Stimulated activated CD8-positive, alpha-beta memory T cell treated with anti-CD3 and anti-CD28 coated beads, Interleukin-7, amount 100 ng/mL, for 1 hour (primary cell): ENCODE measurements at places on chromosomes 1 and 21.

DNA sequence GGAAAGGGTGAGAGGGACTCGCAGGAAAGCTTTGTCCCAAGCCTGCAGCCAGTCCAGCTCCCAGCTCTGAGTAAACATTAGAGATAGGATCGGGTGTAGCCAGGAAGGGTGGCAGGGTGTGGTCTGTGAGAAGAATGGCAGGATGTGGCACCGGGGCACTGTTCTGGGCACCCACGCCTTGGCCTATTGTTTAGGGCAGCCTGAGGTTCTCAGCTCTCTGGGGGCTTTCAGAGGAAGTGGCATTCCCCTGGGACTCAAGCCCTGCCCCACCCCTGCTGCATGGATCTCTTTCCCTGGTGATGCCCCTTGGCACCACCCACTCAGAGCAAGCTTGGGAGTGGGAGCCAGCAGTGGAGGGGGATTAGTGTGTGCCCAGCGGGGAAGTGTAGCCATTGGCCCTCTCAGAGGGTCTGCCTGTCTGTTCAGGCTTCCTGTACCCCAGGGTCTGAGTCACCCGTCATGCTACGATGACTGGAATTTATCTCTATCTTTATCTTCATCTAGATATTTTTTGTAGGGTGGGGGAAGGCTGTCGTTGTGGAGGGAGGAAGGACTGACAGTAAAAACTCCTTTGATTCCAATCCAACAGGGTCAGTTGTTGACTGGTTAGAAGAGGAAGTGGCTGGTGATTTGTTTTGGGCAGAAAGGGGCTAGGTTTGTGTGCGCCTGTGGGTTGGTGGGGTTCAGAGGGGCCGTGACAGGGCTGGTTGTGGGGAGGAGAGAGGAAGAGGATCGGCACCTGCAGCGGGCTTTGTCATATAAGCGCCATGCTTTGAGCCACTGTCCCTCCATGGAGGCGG is 31.6 kb downstream of the SOX13 start:
- DNase-seq: no peak

DNA sequence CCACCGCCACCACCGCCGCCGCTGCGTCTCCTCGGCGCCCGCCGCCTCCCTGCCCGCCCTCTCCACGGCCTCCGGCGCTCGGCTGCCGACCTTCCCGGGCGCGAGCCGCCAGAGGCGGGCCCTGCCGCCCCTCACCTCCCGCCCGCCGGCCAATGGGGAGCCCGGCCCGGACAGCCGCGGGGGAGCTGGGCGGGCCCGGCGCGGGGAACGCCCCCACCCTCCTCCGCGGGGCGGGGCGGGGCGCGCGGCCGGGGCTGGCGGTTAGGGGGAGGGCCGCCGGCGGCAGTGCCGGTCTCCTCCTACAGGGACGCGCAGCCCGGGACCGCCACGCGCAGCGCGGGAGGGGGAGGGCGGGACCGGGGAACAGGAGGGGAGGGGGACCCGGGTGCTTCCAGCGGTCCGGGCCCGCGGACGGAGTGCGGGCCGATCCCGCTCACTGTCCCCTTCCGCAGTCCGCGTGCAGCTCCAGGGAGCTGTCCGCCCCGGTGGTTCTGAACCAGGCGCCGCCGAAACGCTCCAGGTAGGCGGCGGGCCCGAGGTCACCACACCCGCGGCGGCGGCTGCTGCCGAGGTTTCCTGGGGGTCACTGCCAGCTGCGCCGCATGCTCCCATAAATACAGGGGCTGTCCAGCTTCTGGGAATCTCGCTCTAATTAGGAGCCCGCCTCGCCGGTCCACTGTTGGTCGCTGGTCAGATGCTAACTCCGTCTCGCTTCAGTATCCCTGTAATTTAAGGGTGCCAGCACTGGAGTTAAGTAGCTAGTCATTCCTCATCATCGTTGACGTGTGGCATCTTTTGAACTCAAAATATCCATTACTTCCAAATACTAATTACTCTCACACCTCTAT is at the start of gene PGBD5:
PGBD5 (minus strand) TSS at position 87 of the 848 bp plus-strand sequence. CDS start 404 bp downstream, outside the sequence.
- no peak for DNase-seq

DNA sequence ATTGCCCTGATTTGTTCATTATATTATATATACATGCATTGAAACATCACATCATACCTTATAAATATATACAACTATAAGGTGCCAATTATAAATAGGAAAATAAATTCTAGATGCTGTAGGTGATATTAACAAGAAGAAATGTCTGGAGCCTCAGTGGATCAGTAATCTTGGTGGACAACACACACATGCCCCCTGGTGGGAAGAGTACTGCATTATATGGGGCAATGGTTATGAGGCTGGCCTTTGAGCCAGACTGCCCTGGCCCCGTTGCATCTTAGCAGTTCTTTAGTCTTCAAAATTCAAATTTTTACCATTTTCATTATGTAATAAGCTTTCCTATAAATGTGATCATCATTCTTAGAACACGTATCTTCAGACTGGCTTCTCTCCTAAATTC is 335.0 kb upstream of the GREM2 start:
- no peak for DNase-seq

GRCh38 chr1:94940738-94941137 is 13.8 kb upstream of the CNN3 start:
- no peak for DNase-seq

DNA sequence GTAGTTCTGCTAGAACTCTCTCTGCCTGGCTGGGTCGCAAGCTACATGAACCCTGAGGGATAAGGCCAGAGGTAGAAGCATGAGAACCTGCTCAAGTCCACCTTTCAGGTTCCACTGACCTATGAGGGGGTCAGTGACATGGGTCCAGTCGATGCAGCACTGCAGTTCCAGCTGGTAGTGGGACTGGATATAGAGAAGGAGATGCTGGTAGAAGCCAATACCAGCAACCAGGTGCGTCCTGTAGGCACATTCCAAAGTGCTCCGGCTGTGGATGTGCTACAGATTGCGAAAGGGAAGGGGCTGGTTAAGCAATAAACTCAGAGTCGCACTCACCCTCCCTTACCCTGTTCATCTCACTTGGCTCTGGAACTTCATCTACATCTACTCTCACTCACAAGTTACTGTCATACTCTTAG is 5.7 kb downstream of the SMG5 start:
- DNase-seq: no peak

GRCh38 chr1:220438741-220439140 is 89.2 kb upstream of the MARK1 start:
- no peak for DNase-seq

DNA sequence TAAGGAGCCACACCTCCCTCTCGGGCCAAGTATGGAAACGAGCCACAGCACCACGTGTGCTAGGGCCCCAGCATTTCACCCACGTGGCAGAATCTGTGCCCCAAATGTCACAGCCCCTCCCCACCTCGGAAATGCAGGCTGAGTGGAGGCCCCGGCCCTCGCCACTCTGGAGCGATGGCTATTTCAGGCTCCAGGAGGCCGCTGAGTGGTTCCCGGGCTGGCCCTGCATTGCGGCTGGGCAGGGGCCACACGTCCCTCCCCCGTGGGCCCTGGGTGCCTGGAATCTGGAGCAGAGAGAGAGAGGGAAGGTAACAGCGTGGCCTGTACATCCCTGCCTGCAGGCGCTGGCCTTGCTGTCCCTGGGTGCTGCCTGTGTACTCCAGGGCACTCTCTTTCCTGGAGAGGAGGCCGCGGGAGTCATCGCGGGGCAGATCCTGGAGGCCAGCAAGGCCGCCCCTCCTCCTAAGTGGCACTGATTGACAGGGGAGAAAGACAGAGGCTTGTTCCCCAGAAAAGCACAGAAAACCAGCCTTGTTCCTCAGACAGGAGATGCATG is 68.0 kb upstream of the TRAPPC10 start:
- DNase-seq: no peak

GRCh38 chr21:17492415-17493168 is 20.3 kb upstream of the CXADR start:
- DNase-seq: no peak

DNA sequence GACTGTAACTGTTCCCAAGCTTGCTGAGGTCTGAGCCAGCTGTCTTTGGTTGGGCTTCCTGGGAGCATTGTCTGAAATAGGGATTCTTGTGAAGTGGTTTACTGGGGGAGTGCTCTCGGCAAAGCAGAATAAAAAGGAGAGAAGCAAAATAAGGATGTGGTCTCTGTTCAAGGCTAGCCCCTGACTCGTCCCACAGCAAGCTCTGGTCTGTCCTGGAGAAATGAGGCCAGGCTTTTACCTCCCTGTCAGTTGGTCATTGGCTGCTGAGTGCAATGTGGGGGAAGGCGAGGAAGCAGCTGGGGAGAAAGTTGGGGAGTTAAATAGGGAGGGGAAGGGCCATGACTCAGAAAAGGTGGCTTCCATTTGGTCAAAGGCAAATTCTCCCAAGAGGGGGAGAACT is 303.9 kb upstream of the DUSP10 start:
- no peak for DNase-seq

DNA sequence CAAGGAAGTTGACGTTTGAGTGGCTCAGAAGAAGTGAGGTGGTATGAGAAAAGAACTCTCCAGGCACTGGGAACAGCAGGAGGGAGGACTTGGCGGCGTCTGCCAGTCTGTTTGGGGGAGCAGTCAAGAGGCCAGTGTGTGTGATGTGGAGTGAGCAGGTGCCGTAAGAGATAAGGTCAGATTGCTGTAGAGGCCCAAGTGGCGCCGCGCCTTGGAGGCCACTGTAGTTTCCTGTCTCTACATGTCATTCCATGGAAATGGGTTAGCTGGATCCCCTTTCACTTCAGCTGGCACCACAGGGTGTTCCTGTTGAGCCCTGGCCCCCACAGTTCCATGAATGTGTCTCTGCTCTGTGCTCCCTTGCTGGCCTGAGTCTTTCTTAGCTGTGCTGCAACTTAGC is 35.5 kb upstream of the PTPRF start:
- DNase-seq: no peak

GRCh38 chr1:66468722-66469121 is 65.2 kb upstream of the SGIP1 start:
- no peak for DNase-seq

GRCh38 chr1:200874694-200875093 is 1.9 kb downstream of the GPR25 start:
- no peak for DNase-seq

- DNase-seq: no peak
Observed at GRCh38 chr1:7962636-7963377, 1.3 kb downstream of the PARK7 start.

DNA sequence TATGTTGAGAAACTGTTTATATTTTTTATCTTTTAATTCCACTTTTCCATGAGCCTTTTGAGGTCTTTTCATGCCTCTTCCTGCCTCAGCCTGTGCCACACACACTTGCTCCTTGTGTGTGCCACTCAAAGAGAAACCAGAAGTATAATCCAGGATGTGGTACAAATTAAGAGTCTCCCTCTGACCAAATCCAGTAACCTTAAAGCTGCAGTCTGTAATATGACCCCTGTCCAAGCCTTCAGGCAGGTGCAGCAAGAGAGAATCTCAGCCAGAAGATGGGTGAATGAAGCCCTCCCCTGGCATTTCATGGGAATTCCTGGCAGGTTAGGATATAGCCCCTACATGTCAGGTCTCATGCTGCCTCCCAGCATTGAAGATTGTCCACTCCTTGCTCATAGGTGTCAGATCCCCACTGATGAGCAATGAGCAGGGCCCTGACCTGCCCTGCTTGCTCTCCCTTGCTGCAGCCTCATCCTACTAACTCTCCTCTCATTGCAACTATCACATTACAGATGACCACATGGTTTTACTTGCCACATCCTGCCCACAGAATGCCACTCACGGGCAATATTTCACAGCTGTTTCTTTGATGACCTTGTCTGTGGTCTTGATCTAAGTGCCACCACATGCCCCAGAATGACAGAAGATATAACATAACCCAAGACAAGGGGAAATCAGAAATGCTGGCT is 169.3 kb downstream of the SEC16B start:
- no peak for DNase-seq

DNA sequence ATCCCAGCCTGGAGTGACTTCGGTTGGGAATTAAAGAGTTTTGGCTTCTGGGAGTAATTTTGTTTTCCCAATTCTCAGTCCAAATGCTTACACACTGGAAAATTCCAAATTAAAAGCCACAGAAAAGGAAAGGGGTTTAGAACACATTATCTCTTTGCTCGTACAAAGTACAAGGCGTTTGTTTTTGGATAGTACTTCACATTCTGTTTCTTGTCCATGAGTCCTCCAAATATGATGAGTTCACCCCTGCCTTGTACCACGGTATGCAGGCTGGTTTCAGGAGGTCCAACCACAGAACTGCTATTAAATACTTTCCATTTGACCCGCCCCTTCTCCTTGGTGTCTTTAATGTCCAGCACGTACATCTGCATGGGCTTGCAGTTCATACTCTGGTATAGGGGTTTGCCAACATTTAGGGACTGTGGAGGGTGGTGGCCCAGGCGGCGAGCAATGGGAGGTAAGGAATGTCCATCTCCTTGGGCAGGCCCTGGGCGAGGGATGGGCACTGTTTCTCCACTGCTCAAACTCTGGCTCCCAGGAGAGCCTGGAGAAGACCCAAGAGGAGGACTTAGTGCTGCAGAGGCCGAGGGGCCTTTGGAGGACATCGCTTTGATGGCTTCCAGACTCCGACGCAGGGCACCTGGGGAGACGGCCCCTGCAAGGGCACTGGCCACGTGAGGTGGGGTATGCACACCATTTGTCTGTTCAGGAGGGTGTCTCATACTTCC is 13.7 kb upstream of the CPLANE2 start:
- DNase-seq: no peak

- no peak for DNase-seq
Observed at GRCh38 chr1:81582467-81582986, 218.2 kb upstream of the ADGRL2 start.

DNA sequence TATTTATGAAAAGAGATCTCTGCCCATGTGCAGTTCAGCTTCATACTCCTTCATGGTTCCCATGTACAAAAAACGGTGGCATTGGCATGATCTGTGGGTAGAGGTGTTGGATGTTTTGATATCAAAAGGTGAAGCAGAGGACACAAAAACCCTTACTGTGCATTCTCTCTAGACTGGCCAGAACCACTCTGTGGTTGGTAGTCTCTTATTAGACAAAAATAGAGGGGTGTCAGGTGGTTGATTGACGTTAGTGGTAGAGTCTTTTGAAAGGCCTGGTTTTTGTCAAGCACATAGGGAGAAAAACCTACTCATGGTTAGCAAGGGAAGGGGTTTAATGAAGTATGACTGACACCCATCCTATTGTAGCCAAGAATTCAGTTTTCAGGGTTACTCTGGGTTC is 400.0 kb upstream of the TMPRSS15 start:
- no peak for DNase-seq

GRCh38 chr1:160400223-160400645 is at the start of gene VANGL2:
VANGL2 (plus strand) TSS chr1:160400564; CDS start chr1:160415838, 15,274 bp downstream.
- no peak for DNase-seq

GRCh38 chr1:219537223-219537631 is 75.7 kb downstream of the ZC3H11B start:
- DNase-seq: no peak

GRCh38 chr1:59310549-59311250 is 13.8 kb downstream of the FGGY start:
- no peak for DNase-seq

DNA sequence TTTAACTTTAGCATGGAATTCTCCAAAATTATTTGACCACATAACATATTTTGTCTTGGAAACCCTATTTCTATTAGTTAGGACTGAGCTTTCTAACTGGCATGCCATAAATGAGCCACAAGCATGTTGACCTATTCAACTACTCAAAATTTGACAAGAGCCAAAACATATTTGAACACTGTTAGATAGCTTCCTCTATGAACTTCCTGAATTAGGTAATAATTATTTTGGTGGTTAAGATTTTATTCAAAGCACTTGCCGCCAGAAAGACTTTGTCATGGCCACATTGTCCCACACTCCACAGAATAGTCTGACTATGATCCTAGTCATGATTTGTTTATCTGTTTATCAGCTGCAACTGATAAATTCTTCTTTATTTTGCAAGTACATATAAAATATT is 23.1 kb upstream of the CTPS1 start:
- no peak for DNase-seq
